ENCODE measurements at places on chromosomes 7 and 10. TPM values are rescaled to one million over a fixed set of nuclear protein-coding genes. Genes with fewer than 3 reads are reported as not detected.

- H3K36me3 ChIP-seq: peaks cover 42% of the 10 kb centered on the region
- peaks cover 10% of the 10 kb centered on the region for H3K4me1 ChIP-seq
- no peaks in the 10 kb centered on the region for H3K27me3 ChIP-seq
- H3K4me3 ChIP-seq: no peak overlapping the region
Observed at GRCh38 chr10:43610636-43611035, 4.4 kb downstream of the ZNF485 start.

DNA sequence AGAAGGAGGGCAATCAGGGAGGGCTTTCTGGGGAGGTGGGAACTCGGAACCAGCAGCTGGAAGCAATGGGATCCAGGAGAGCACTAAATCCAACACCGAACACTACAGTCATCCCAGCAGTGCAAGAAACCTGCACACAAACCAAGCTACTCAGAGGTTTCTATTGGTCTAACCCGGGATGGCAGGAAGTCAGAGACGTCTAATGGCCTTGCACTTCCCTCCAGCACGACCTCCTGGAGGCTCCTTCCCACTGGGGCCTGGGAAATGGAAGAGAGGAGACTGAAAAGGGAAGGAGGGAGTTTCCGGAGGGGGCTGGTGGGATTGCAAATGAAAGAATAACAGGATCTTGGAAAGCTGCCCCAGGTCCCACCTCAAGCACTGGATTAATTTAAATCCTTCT, 56.3 kb downstream of the TEX36 start:
- no peaks in the 10 kb centered on the region for H3K27me3 ChIP-seq
- H3K36me3 ChIP-seq: no peaks in the 10 kb centered on the region
- no peak for DNase-seq
- H3K4me1 ChIP-seq: no peaks in the 10 kb centered on the region

DNA sequence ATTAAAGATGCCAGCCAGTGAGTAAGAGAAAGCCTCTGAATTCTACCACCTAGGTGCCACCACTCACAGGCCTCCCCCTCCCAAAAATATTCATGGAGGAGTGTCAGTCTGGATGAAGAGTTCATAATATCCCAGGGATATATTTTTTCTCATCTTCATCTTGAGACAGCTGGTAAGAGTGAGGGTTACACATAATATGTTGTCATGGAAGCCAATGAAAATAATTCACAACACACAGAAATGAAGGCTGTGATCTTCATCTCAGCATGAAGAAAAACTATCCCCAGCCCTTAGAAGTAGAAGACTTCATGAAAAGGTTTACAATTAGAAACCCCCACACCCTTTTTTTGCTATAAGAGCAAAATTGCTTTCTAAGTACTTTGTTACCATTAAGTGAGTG, 175.6 kb downstream of the DNAH11 start:
- no peaks in the 10 kb centered on the region for H3K27me3 ChIP-seq
- H3K4me1 ChIP-seq: no peaks in the 10 kb centered on the region
- DNase-seq: no peak
- H3K4me3 ChIP-seq: no peak overlapping the region
- no peaks in the 10 kb centered on the region for H3K36me3 ChIP-seq
- no peak overlapping the region for H3K27ac ChIP-seq

The ADCY1 gene
- total RNA-seq: not detected

- H3K4me1 ChIP-seq: no peaks in the 10 kb centered on the region
- H3K4me3 ChIP-seq: no peak overlapping the region
- no peak overlapping the region for H3K27ac ChIP-seq
- DNase-seq: no peak
- H3K27me3 ChIP-seq: no peaks in the 10 kb centered on the region
- H3K36me3 ChIP-seq: no peaks in the 10 kb centered on the region
Observed at GRCh38 chr10:118504467-118505205, 90.8 kb downstream of the PRLHR start.

- H3K27ac ChIP-seq: peak overlapping the region; percentile 97
- H3K4me1 ChIP-seq: peaks cover 15% of the 10 kb centered on the region
- peak overlapping the region; percentile 80 for H3K4me3 ChIP-seq
- no peaks in the 10 kb centered on the region for H3K27me3 ChIP-seq
- peak; percentile 48 for DNase-seq
Observed at GRCh38 chr7:12685550-12685949, 1.9 kb upstream of the ARL4A start.

DNA sequence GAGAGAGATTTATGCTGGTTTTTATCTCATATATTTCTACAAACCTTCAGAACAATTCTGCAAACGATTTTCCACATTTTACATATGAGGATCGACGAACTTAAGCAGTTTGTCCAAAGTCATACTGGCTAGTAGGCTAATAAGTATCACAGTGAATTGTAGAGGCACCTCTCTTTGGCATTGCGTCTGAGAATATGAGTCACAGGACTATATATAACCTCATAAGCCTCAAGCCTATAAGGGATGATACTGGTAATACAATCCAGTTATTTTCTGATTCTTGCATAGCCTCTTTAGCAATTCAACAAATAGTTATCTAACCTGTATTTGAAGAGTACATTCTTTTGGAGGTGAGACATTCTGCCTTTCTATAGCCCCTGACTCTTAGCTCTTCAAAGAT, 129.8 kb downstream of the GPR158 start:
- no peaks in the 10 kb centered on the region for H3K27me3 ChIP-seq
- no peaks in the 10 kb centered on the region for H3K4me1 ChIP-seq
- no peak overlapping the region for H3K4me3 ChIP-seq
